Neural crest cell (in vitro differentiated cells): ENCODE measurements at places on chromosomes 11 and 22. TPM values are rescaled to one million over a fixed set of nuclear protein-coding genes. Genes with fewer than 3 reads are reported as not detected.

DNA sequence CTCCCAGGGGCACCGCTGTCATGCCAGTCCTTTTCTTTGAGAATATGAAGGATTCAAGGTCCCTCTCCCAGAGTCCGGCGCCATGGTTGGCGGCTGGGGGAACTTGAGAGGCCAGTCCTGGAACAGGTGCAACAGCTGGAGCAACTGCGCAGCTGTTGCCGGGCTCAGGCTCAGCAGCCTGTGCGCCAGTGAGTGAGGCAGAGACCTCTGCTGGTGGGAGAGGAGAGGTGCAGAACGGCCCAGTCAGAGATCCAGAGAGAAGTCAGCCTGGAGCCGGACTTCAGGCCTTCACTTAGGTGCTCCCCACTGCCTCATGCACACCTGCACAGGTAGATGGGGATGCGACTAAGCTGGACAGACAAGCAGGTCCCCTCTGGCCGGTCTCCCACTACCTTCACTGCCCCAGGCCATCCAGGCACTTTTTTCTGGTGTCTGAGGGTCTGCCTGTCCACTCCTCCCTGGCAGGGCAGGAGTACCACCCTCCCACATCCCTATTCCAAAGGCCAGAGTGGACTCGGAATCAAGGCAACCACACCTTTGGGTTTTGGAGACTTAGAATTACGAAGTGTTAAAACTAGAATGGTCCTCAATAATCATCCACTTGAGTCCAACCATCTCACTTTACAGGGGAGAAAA, 4.6 kb downstream of the CHRDL2 start:
- H3K4me3 ChIP-seq, result no peak overlapping the region
- H3K4me1 ChIP-seq, result no peaks in the 10 kb centered on the region
- H3K27me3 ChIP-seq, result peaks cover 74% of the 10 kb centered on the region
- H3K36me3 ChIP-seq, result no peaks in the 10 kb centered on the region

GRCh38 chr11:92154611-92155010, 70.0 kb upstream of the FAT3 start:
- no peak for DNase-seq
- H3K4me1 ChIP-seq, result no peaks in the 10 kb centered on the region
- no peaks in the 10 kb centered on the region for H3K36me3 ChIP-seq
- no peaks in the 10 kb centered on the region for H3K27me3 ChIP-seq

GRCh38 chr11:61476371-61476770, 32.2 kb upstream of the LRRC10B start:
- no peaks in the 10 kb centered on the region for H3K27me3 ChIP-seq
- peaks cover 5% of the 10 kb centered on the region for H3K36me3 ChIP-seq
- H3K27ac ChIP-seq, result no peak overlapping the region
- no peak for DNase-seq
- H3K4me1 ChIP-seq, result peaks cover 29% of the 10 kb centered on the region

SLC22A8 gene
- not detected in 2 replicates for total RNA-seq

NXPE2 gene
- 0.26 TPM in 1 of 2 replicates, not detected in the other for total RNA-seq

GRCh38 chr22:22903355-22903777, 15.8 kb downstream of the IGLL5 start:
- DNase-seq, result no peak
- no peak overlapping the region for H3K4me3 ChIP-seq
- H3K4me1 ChIP-seq, result no peaks in the 10 kb centered on the region
- H3K27ac ChIP-seq, result no peak overlapping the region
- H3K27me3 ChIP-seq, result peaks cover 42% of the 10 kb centered on the region

DNA sequence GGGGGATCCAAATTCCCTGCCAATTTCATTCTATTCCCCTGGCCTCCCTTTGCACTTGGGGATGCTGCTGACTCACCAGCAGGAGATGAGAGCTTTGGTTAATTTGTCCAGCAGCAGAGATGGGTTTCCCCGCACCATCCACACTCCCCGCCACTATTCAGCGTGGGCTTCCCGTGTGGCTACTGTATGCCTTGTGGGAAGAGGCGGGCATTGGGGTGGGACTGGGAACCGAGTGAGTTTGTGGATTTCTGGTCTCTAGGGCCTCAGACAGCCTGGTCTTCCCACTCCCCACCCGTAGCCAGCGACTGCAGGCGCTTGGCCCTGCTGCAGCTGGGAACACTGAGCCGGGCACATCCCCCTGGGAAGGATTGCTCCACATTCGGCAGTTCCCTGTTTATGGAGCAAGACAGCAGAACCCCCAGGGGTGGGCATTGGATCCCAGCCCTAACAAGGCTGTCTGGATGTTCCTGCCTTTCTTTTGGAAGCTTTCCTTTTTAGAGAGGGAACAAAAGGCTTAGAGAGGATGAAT, 23.4 kb downstream of the KIAA1671 start:
- no peak for DNase-seq
- H3K4me3 ChIP-seq, result no peak overlapping the region
- no peaks in the 10 kb centered on the region for H3K27me3 ChIP-seq
- H3K36me3 ChIP-seq, result no peaks in the 10 kb centered on the region

- H3K27me3 ChIP-seq, result peaks cover 16% of the 10 kb centered on the region
- DNase-seq, result no peak
- peaks cover 40% of the 10 kb centered on the region for H3K4me1 ChIP-seq
- H3K27ac ChIP-seq, result peak overlapping the region; percentile 47
Observed at GRCh38 chr11:57426439-57426928, 437 bp downstream of the SLC43A3 start.

PPME1 gene
- 46.0 and 53.4 TPM in 2 replicates for total RNA-seq

DNA sequence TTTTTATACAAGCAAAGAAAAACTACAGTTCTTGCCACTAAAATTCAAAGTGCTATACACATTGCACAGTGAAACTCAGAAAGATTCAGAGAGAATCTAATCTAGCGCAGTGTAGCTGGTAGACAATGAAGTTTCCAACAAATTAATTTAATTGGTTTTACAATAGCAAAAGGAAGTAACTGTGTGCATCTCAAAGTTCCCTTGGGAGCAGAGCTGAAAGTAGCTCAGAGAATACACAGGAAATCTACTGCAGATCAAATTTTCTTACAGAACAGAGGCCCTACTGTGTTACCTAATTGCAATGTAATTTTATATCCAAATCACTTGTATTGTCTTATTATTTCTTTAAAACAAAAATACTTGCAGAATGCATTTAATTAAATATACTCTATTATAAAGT, 1396.2 kb upstream of the TENM4 start:
- no peak for DNase-seq
- H3K27ac ChIP-seq, result no peak overlapping the region
- no peak overlapping the region for H3K4me3 ChIP-seq
- H3K27me3 ChIP-seq, result no peaks in the 10 kb centered on the region
- H3K36me3 ChIP-seq, result no peaks in the 10 kb centered on the region

GRCh38 chr11:17457396-17458173, 19.1 kb downstream of the ABCC8 start:
- no peaks in the 10 kb centered on the region for H3K27me3 ChIP-seq
- no peak overlapping the region for H3K4me3 ChIP-seq
- no peak overlapping the region for H3K27ac ChIP-seq
- peaks cover 1% of the 10 kb centered on the region for H3K36me3 ChIP-seq
- no peak for DNase-seq
- H3K4me1 ChIP-seq, result no peaks in the 10 kb centered on the region

DNA sequence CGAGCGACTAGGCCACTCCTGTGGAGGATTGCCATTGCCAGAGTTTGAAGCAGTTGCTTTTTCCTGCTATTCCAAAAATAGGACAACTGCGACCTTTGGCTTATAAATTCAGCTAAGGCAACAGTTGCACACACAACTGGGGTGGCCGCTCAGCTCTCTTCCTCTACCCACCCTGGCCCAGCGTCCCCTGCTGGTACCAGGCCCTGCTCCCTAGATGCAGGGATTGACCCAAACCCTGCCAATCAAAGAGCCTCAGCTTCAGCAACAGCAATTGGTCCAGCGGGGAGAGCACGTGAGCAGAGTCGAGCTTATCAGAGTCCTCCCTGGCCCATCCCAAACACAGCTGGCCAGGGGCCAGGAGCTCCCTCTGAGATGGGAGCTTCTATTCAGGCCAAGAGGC, 22.0 kb upstream of the CABP2 start:
- peaks cover 2% of the 10 kb centered on the region for H3K27me3 ChIP-seq
- H3K4me3 ChIP-seq, result no peak overlapping the region

- H3K27ac ChIP-seq, result no peak overlapping the region
- no peaks in the 10 kb centered on the region for H3K36me3 ChIP-seq
- H3K27me3 ChIP-seq, result peaks cover 42% of the 10 kb centered on the region
- no peak overlapping the region for H3K4me3 ChIP-seq
- no peak for DNase-seq
Observed at GRCh38 chr11:61596542-61596941, 15.7 kb upstream of the SYT7 start.

MUC2 gene
- not detected in 2 replicates for total RNA-seq

DNA sequence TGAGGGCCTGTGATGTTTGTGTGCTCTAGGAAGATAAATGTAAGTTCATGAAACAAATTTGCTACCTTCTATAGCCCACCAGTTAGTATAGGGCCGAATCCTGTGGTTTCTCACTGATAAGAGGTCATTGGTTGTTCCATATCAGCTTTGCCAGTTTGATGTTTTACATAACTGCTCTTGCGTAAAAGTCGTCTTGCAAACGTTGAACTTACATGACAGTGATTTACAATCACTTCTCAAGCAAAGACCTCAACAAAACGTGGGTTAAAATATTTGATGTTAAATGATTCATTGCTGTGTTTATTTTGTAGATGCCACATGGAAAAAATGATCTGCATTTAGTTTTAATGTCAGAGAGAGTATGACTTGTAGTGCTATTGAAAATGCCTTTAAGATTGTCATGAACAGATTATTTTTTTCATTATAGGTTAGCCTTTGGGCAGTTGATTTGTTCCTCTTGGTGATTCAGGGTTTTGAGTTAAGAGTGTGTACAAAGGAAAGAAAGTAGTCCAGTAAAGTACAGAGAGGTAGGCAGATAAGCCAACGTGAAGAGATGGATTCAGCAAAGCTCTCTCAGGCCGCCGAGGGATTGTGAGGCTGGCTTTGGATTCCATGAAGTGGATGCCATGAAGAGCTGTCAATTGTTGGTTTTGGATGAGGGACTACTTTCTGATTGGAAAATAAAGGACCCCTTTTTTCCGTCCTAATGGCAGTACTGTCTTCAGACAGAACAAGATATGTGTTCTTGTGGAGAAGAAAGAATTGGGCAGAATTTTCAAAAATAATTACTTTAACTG, 2.6 kb downstream of the EWSR1 start:
- H3K4me3 ChIP-seq, result peak overlapping the region; percentile 99
- H3K4me1 ChIP-seq, result peaks cover 65% of the 10 kb centered on the region
- no peak for DNase-seq
- peaks cover 42% of the 10 kb centered on the region for H3K36me3 ChIP-seq
- H3K27ac ChIP-seq, result peak overlapping the region; percentile 23

UPK3A gene
- not detected in 2 replicates for total RNA-seq

NELL1 gene
- total RNA-seq, result 0.51 and 1.2 TPM in 2 replicates
